ENCODE measurements at places on chromosomes 4 and X. TPM values are rescaled to one million over a fixed set of nuclear protein-coding genes. Genes with fewer than 3 reads are reported as not detected.

RAB41 gene
- total RNA-seq, result not detected

RTL9 gene
- total RNA-seq, result not detected

GRCh38 chrX:30990361-30990760, 81.5 kb downstream of the FTHL17 start:
- DNase-seq, result no peak

- DNase-seq, result no peak
Measured at GRCh38 chr4:166657261-166657660, 577.0 kb downstream of the SPOCK3 start.

DNA sequence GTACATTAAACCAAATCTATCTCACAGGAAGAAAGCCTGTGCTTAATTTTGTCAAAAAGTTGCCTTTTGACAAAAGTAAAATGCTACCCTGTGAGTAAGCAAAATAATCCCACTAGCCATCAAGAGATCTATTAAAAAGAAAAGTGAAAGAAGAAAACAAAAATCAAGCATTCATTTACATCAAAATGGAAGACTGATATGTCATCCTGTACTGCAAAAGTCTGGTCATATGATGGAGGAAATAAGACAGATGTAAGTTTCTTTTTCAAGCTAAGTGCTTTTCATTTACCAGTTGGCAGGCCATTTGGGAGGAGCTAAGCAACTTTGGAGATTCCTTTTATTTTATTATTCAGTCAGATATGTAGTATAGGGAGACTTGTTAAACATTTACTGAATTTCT, 387.4 kb downstream of the SPOCK3 start:
- no peak for DNase-seq

DNA sequence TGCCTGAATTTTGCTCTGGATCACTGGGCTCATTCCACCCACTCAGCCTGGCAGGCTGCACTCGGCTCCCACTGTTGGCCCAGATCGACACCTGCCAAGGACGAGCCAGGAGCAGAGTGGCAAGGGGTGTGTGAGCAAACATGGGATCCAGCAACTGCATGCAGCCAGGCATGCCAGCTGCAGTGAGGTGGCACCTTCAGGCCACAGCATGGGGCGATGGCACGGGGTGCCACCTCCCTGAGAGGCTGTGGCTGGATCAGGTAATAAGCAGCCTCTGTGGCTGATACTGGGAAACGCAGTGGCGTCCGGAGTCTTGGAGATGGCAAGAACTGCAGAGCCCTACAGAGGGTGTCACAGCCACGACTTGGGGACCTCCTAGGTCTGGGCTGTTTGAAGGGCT, 244.5 kb upstream of the FSTL5 start:
- DNase-seq, result no peak

DNA sequence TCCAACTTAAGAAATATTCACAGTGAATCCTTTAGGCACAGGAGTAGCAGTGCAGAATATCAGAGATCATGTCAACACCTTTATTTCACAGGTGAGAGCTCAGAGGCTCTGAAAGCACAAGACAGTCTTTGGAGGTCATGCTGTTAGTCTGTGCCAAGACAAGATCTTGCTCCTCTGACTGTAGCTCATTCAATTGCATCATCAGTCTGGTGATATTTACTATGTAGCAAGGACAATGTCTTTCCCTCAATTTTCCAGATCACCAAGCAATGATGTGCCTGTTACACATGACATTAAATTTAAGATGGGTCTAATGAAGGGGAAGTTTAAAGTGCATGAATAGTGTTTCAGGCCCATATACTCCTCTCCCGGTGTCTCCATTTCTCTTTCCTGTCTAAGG, 277.5 kb downstream of the IL15 start:
- DNase-seq, result no peak

DNA sequence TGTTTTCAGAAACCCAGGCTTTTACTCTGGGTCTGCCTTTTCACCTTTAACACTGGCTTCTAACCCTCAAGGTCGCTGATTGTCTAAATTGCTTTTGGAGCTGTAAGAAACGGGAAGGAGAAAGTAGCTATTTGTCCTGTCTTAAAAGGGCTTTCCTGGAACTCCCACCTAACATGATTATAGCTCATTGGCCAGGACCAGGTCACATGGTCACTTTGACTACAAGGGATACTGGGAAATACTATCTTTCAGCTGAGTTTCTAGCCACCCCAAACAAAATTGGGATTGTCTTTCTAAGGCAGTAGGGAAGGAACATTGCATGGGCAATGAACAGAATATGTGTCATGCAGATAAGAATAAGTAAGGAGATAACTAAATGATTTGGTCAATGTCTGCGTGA, 106.7 kb upstream of the ARHGAP24 start:
- no peak for DNase-seq

- no peak for DNase-seq
Measured at GRCh38 chr4:124055336-124055735, 657.2 kb downstream of the ANKRD50 start.

Data from lower leg skin (tissue), 4 donors.